ENCODE measurements at places on chromosomes 7 and 10. TPM values are rescaled to one million over a fixed set of nuclear protein-coding genes. Genes with fewer than 3 reads are reported as not detected.
A peak's percentile ranks its signal among the peaks of the same experiment; 100 is the strongest.

The CTAGE8 gene
- total RNA-seq: 4.4 TPM

The TIMM23B gene
- total RNA-seq: 40.4 TPM

The SLC29A3 gene
- 14.0 TPM for total RNA-seq

The NUTM2B gene
- total RNA-seq: 11.0 TPM

The GFRA1 gene
- 23.8 TPM for total RNA-seq

The CREM gene
- total RNA-seq: 266 TPM

The ZSCAN25 gene
- 31.0 TPM for total RNA-seq

The WNT8B gene
- 0.37 TPM for total RNA-seq

The PRKG1 gene
- 15.3 TPM for total RNA-seq

The OSBPL3 gene
- 6.9 TPM for total RNA-seq

The ADRA2A gene
- 6.9 TPM for total RNA-seq

- no peaks in the 10 kb centered on the region for H3K27me3 ChIP-seq
- DNase-seq: no peak
- H3K4me1 ChIP-seq: peaks cover 4% of the 10 kb centered on the region
- H3K36me3 ChIP-seq: no peaks in the 10 kb centered on the region
Observed at GRCh38 chr10:68558478-68558877, 1.7 kb upstream of the TET1 start.

GRCh38 chr7:66140924-66141323, 26.3 kb downstream of the CRCP start:
- no peak overlapping the region for H3K27ac ChIP-seq
- peak; percentile 86 for DNase-seq
- peaks cover 21% of the 10 kb centered on the region for H3K4me1 ChIP-seq
- H3K4me3 ChIP-seq: no peak overlapping the region
- no peaks in the 10 kb centered on the region for H3K36me3 ChIP-seq
- no peaks in the 10 kb centered on the region for H3K27me3 ChIP-seq

GRCh38 chr7:5348134-5349004, 65.6 kb downstream of the SLC29A4 start:
- H3K27ac ChIP-seq: no peak overlapping the region
- DNase-seq: no peak
- no peak overlapping the region for H3K4me3 ChIP-seq
- H3K36me3 ChIP-seq: no peaks in the 10 kb centered on the region
- H3K4me1 ChIP-seq: no peaks in the 10 kb centered on the region

- no peak overlapping the region for H3K4me3 ChIP-seq
- H3K27me3 ChIP-seq: no peaks in the 10 kb centered on the region
- no peak for DNase-seq
- no peaks in the 10 kb centered on the region for H3K36me3 ChIP-seq
- no peaks in the 10 kb centered on the region for H3K4me1 ChIP-seq
Observed at GRCh38 chr10:113958631-113959382, 84.9 kb upstream of the ADRB1 start.

DNA sequence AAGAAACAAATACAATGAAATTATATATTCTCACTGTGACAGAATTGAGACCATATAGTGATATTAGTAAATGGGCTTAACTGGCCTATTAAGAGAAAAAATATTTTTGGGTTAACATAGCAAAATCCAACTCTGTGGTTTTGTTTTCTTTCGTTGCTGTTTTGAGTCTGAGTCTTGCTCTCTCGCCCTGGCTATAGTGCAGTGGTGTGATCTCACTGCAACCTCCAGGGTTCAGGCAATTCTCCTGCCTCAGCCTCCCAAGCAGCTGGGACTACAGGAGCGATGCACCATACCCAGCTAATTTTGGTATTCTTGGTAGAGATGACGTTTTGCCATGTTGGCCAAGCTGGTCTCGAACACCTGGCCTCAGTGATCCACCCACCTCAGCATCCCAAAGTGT, 15.3 kb downstream of the TRIM24 start:
- no peaks in the 10 kb centered on the region for H3K36me3 ChIP-seq
- H3K4me1 ChIP-seq: peaks cover 21% of the 10 kb centered on the region
- no peak for DNase-seq
- no peaks in the 10 kb centered on the region for H3K27me3 ChIP-seq
- H3K27ac ChIP-seq: no peak overlapping the region
- no peak overlapping the region for H3K4me3 ChIP-seq

- peak overlapping the region; percentile 81 for H3K27ac ChIP-seq
- no peaks in the 10 kb centered on the region for H3K36me3 ChIP-seq
- DNase-seq: peak; percentile 80
- H3K4me3 ChIP-seq: no peak overlapping the region
- peaks cover 26% of the 10 kb centered on the region for H3K4me1 ChIP-seq
Observed at GRCh38 chr10:29535012-29535777, 99.6 kb downstream of the SVIL start.
